ENCODE measurements at places on chromosomes 6 and 20.

DNA sequence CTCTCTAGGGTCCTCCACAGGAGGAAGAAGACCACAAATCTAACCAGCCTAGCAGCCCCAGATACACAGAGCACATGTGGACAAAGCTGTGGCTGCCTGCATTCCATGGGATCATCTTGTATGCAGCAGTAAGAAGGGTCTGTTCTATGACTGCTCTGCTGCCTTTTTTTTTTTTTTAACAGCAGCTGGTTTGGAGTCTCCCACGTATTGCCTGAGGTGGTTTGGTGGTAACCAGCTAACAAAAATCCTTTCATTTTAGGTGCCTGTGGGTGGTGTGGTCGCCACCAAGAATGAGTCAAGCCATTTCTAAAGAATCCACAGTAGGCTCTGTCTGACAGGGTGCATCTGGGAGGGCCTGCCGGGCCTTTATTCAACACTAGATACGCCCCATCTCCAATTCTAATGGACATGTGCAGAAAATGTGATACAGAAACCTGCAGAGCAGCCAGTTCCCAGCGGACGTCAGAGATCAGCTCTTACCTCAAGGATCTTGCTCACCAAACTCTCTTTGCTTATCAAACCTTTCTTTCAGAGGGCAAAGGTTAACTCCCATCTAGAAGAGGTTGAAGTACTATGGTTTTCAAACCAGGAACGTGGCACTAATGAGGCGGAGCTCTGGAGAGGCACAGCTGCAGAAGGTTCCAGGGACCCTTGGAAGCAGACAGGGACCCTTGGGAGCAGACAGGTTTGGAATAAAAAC is 32.0 kb downstream of the GNAS-AS1 start:
- no peak for DNase-seq

- DNase-seq = no peak
Measured at GRCh38 chr6:110414669-110415068, 706 bp downstream of the DDO start.

GRCh38 chr6:84524636-84525035 is 239.8 kb downstream of the TBX18 start:
- DNase-seq = no peak

- no peak for DNase-seq
Measured at GRCh38 chr20:23570178-23570760, 2.0 kb upstream of the CST9L start.

- DNase-seq = no peak
Measured at GRCh38 chr6:154306696-154307095, 49.9 kb downstream of the IPCEF1 start.

- no peak for DNase-seq
Measured at GRCh38 chr6:1657771-1658165, 48.1 kb downstream of the FOXC1 start.

DNA sequence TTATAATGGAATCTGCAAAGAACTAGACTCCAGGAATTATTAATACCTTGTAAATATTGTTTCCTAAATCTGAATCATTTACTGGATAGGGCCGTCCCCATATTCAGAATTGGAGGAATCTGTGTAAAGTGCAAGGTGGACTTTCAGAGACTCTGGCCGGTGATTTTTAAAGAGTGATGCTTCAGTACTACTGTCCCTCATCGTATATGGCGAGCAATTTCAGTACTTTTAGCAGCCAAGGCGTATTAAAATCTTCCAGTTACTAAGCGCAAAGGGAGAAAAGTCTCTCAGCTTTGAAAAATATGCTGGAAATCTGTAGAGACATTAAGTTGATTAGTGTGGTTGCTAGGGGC is 483 bp downstream of the SMIM26 start:
- DNase-seq = no peak

DNA sequence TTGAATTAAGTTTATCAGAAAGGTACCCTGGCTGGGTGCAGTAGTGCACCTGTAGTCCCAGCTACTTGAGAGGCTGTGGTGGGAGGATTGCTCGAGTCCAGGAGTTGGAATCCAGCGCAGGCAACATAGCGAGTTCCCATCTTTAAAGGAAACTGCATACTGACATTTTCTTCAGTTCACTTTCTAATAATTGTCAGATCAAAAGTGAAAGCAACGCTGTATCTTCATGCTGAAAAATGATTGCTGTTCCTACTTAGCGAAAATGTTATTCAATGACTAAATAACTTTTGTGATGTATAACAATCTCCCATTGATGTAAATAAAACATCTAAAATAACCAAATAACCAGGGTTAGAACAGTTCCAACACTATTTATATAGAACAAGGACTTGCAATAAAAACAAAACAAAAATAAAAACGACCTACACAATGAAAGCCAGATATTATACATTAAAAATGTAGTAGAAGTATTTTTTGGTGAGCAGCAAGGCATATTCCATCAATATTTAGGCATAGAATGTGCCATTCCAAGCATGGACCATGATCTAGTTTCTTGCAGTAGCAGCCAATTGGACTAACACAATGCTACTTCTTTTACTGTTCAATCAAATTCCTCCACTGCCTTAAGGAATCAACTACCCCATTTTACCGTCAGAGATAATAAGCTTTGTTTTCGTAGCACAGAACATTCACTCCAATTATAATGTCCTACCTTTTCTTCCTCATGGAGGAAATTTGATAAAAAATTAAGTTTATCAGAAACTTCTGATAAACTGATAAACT is 1.5 kb downstream of the LATS1 start:
- no peak for DNase-seq

DNA sequence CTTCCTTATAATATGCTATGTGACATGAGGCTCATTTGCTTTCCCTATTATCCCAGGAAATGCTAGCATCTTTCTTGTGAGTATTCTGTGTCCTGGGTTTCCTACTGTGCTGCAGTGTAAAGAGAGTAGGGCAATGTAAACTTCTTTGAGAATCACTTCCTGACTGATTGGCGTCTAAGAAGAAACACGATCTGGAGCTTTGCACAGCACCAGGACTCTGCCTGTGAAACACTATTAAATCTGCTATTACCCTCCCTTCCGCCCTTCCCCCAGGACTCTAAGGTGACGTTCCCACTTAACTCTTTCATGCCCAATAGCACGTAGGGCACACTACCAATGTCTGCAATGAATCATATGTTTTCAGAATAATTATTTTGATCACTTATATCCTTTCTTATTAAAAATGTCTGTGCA is 607.3 kb upstream of the CITED2 start:
- DNase-seq = no peak

DNA sequence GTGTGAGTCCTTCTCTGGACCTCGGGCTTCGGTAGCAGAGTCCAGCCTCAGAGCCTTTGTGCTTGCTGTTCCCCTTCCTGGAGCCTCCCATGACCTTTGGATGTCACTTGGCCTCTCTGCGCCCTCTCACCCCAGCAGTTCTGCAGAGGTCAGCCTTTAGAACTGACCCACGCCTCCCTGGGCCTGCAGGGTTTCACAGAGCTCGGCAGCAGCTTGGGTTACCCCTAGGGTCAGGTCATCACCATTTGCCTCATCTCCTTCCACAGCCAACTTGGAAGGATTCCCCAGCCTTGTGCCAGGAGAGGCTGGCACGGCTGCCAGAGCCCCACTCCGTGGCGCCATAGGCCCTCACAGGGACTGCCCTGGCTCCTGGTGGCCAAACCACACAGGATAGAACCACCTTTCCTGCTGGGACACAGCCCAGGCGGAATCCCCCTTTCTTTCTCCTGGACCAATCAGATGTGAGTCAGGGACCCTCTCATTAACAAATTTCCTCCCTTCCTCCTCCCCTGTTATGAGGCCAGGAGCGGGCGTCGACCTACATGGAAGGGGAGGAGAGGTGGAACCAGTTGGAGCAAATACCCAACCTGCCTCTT is 13.9 kb upstream of the SIRPA start:
- DNase-seq = no peak

- DNase-seq = no peak
Measured at GRCh38 chr20:35011589-35012226, 56.0 kb downstream of the MYH7B start.

DNA sequence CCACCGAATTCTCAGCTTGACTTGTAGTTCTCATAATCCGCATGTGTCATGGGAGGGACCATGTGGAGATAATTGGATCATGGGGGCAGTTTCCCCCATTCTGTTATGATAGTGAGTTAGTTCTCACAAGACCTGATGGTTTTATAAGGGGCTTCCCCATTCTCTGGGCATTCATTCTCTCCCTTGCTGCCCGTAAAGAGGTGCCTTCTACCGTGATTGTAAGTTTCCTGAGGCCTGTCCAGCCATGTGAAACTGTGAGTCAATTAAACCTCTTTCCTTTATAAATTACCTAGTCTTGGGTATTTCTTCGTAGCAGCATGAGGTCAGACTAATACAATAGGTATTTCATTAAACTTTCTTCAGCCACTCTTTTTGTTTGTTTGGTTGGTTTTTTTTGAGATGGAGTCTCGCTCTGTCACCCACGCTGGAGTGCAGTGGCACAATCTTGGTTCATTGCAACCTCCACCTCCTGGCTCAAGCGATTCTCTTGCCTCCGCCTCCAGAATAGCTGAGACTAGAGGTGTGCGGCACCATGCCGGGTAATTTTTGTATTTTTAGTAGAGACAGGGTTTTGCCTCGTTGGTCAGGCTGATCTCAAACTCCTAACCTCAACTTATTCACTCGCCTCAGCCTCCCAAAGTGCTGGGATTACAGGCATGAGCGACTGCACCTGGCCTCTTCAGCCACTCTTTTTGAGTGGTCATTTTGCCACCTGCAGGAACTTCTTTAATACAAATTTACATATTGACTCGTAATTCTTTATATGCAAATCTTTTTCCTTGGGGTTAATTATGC is 36.3 kb downstream of the GSTA2 start:
- no peak for DNase-seq

DNA sequence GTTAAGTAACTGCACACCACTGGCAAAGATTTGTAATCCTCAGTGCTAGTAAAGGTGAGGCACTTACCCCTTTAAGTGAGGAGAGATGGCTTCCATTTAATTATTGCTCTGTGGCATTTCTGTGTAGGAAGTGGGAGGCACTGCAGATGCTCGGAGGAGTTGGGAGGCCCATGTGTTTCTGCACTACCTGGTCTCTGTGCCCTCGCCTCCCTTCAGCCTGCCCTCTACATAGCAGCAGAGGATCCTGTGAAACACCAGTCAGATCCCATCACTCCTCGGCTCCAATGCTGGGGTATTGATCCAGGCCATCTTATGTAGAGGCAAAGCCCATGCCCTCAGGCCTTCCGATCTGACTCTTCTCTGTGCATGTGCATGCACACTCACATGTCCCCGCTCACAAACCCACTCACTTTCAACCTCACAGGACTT is 67.0 kb downstream of the SLX4IP start:
- DNase-seq = no peak

DNA sequence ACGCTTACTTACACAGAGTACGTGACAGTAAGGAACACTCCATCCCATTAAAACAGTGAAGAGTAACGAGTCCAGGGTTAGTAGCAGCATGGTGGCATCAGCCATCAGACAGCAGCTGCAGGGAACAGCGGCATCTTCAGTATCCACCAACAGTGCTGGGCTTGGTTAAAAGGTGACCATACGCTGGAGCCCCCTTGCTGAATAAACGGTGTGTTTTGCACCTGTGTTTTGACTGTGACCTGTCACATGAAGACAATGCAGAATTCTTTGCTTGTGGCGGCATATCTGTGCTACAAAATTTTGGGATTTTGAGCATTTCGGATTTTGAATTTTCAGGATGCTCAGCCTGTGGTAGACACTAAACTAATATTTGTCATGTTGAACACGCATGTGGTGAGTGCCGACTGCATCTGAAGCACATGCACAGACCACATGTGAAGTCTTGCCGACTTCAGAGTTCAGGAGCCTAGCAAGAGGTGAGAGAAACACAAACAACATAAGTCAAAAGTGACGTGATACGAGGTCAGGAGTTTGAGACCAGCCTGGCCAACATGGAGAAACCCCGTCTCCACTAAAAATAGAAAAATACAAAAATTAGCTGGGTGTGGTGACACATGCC is 69.3 kb upstream of the FRMD1 start:
- DNase-seq = no peak

DNA sequence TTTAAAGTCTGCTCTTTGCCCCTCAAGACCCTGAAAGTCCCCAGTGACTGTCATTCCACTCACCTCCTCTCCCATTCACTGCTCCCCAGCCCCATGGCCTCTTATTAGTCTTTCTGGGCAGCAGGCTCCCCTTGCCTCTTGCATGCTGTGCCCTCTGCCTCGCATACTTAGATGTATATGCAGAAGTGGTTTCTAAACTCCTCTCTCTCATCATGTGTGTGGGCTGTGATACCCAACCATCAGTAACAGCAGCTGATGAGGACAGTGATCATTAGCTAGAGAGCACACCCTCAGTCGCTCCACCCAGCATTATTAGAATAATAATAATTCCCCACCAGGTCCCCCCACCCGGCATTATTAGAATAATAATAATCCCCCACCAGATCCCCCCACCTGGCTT is 14.5 kb downstream of the PKIG start:
- DNase-seq = no peak

GRCh38 chr6:62192593-62192992 is 93.4 kb downstream of the KHDRBS2 start:
- DNase-seq = no peak

- no peak for DNase-seq
Measured at GRCh38 chr20:41406896-41407444, 40.4 kb upstream of the EMILIN3 start.

GRCh38 chr6:30887901-30888815 is 3.8 kb downstream of the DDR1 start:
- DNase-seq = no peak

GRCh38 chr6:118843685-118844390 is 50.1 kb upstream of the ASF1A start:
- no peak for DNase-seq

GRCh38 chr20:47280668-47281067 is 75.8 kb downstream of the ZMYND8 start:
- DNase-seq = no peak

GRCh38 chr6:4732691-4733315 is 43.4 kb upstream of the CDYL start:
- DNase-seq = no peak

- DNase-seq = no peak
Measured at GRCh38 chr6:90044833-90045381, 150.6 kb downstream of the GJA10 start.

DNA sequence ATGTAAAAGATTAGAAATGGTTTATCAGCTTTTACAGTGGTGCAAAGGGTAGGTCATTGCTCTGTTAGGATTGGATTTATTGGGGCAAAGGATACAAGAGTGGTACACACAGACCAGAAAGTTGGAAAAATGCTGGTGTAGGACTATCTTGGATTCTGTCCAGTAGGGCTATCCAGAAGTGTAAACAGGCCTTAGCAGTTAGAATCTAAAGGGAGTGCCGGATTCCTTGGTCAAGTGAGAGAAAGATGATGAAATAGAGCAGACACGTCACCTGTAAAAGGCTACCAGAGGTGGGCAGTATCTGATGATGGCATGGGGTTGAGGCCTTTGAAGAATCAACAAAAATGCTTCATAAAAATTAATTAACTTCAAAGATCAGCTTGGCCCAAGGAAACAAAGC is 975.9 kb downstream of the KIF16B start:
- DNase-seq = no peak

GRCh38 chr20:62141397-62142251 is 1.6 kb downstream of the PSMA7 start:
- no peak for DNase-seq

DNA sequence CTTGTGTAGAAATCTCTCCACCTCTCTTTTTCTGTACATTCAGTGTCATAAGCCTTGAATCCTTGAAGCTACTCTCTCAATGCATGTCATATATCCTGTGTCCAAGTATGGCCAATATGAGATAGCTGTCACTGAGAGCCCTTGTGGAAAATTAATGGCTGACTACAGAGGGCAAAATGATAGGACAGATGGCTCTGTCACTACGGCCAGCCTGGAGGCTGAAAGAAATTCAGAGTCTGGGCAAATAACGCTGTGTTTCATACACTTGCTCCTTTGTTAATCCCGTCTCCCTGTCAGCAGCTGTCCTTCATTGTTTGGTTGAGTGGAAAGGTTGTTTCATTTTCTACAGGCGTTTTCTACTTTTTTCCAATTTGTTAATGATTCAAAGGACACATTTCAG is 70.4 kb upstream of the VGLL2 start:
- DNase-seq = no peak

All from stimulated activated CD8-positive, alpha-beta memory T cell treated with anti-CD3 and anti-CD28 coated beads, Interleukin-2, amount 100 ng/mL, for 1 hour (primary cell).